ENCODE measurements at places on chromosomes 5 and 9. TPM values are rescaled to one million over a fixed set of nuclear protein-coding genes. Genes with fewer than 3 reads are reported as not detected.

The GARIN3 gene
- not detected for total RNA-seq

DNA sequence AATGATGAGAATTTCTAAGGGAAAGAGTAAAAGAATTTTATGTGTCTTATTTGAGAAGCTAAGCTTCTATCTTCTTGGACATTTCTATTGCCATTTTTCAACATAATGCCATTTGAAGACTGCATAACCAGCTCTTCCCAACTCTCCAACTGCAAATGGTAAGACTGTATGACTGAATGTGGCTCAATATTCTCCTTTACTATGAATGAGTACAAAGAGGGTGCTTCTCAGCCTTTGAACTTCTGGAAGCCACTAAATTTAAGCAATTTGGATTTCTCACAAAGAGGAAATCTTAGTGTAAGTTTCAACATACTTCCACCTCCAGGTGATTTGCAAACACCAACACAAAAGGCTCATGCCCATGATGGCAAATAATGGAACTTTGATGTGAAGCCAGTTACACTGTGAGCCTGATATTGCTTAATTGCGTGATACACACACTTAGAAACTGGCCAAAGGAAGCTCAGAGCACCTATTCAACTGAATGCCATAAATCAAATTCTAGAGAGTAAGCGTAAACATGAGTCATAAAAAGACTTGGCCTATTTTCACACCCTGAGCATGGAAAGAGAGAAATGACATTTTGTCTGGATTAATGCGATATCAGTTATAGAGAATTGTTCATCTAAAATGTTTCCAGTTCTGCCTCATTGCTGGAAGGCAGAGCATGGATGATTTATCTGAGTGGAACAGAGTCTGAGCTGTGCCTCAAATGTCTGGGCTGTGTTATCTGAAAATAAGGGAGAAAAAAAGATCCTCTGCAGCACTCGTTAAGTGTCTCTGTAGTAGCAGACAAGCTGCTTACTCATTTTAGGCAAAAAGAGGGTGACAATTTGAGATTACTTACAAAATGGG is 145.3 kb downstream of the PLK2 start:
- no peak for DNase-seq

GRCh38 chr5:55994495-55994997 is at the start of gene IL6ST:
TSS of gene IL6ST (minus strand) at chr5:55994963. CDS start at chr5:55976278, 18,685 bp downstream.
- DNase-seq: no peak

The GHR gene
- total RNA-seq: 11.5 TPM

DNA sequence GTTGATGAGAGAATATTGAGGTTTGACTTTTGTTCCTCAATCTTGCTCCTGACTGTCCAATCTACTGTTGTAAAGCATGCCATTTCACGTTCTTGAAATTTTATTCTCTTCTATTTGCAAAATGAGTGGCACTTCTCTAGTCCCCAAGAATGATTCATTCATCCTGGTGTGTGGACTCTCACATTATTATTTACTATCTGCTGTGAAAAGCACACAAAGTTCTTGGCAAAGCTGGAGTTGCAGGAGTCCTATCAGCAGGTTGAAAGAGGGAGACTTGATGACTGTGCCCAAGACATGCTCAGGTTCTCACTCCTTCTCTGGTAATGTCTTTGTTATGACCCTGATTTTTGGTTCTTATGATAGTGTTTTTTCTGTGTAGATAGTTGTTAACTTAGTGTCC is 382.6 kb downstream of the DMRTA1 start:
- DNase-seq: no peak

Data from spleen (tissue), 13 donors.